ENCODE measurements at places on chromosomes 11 and 22.

- H3K36me3 ChIP-seq, result no peaks in the 10 kb centered on the region
- H3K27me3 ChIP-seq, result peaks cover 18% of the 10 kb centered on the region
- no peak overlapping the region for H3K27ac ChIP-seq
- H3K4me1 ChIP-seq, result no peaks in the 10 kb centered on the region
- no peak overlapping the region for H3K4me3 ChIP-seq
- DNase-seq, result no peak
Observed at GRCh38 chr22:26952451-26953011, 295.1 kb downstream of the MIAT start.

- H3K27me3 ChIP-seq, result no peaks in the 10 kb centered on the region
- H3K4me1 ChIP-seq, result peaks cover 10% of the 10 kb centered on the region
- peak overlapping the region; percentile 91 for H3K27ac ChIP-seq
- DNase-seq, result peak; percentile 92
Observed at GRCh38 chr11:95282291-95282751, 51.3 kb upstream of the SESN3 start.

- no peaks in the 10 kb centered on the region for H3K4me1 ChIP-seq
- no peaks in the 10 kb centered on the region for H3K27me3 ChIP-seq
- no peak overlapping the region for H3K27ac ChIP-seq
- DNase-seq, result no peak
- H3K4me3 ChIP-seq, result no peak overlapping the region
Observed at GRCh38 chr11:110153474-110153873, 60.3 kb downstream of the ZC3H12C start.

- H3K4me3 ChIP-seq, result peak overlapping the region; percentile 44
- no peaks in the 10 kb centered on the region for H3K27me3 ChIP-seq
- H3K4me1 ChIP-seq, result no peaks in the 10 kb centered on the region
- H3K27ac ChIP-seq, result no peak overlapping the region
- H3K36me3 ChIP-seq, result no peaks in the 10 kb centered on the region
Observed at GRCh38 chr11:127496165-127496564, 495.6 kb upstream of the KIRREL3 start.

- no peaks in the 10 kb centered on the region for H3K36me3 ChIP-seq
- H3K4me1 ChIP-seq, result no peaks in the 10 kb centered on the region
- no peak overlapping the region for H3K27ac ChIP-seq
Observed at GRCh38 chr11:35215945-35216344, 77.0 kb downstream of the CD44 start.

- H3K4me1 ChIP-seq, result peaks cover 4% of the 10 kb centered on the region
- no peak for DNase-seq
- no peaks in the 10 kb centered on the region for H3K36me3 ChIP-seq
- peak overlapping the region; percentile 67 for H3K27ac ChIP-seq
Observed at GRCh38 chr11:95398437-95399112, 167.6 kb upstream of the SESN3 start.

DNA sequence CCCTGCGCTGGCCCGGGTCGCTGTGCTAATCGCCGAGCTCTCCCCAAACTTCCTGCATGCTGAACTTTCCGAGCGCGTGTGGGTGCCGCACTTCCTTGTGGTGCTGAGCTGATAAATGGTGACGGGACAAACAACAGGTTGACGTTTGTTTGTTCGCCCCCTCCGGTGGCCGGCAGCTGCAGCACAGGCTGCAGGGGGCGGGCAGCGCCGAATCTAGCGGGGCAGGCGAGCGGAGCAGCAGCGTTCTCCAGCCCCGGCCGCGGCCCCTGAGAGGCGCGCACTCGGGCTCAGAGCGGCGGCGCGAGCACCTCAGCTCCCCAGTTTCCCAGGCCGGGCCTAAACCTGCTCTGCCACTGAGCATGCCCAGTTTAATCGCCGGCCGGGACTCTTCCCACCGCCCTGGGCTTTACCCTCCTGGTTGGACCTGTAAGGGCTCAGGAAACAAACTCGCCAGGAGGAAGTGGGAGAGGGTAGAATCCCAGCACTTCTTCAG is at the start of gene PDGFD:
PDGFD (minus strand) TSS at position 120 of the 493 bp plus-strand sequence.
- peak; percentile 20 for DNase-seq
- H3K4me1 ChIP-seq, result peaks cover 8% of the 10 kb centered on the region
- H3K27ac ChIP-seq, result no peak within 1 kb of the TSS

DNA sequence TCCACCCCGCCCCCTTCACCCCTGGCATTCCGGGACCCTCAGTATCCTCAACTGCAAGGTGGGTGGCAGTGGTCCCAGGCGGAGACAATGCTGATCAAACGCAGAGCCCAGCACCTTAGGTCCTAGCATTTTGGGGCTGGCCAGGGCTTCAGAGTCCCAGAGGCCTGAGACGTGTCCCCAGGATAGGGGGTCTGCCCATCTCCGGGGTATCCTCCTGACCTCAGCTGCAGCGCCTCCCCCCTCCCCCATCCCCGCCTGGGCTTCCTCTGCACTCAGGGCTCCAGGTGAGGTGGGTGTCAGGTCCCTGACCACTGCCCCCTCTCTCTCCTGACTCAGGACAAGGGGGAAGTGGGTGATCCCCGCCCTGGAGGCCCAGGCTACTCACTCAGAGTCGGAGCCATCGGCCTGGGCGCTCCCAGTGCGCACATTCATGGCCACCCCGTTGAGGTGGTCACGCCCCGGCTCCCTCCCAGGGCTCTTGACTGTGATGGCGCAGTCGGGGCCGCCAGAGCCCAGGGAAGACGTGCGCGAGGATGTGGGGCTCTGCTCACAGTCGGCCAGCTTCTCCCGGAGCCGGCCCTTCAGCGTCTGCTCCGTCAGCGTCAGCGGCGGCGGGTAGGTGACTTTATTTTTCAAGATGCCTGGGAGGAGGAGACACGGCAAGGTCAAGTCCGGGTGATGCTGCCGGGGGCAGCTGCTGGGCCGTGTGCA is 28.3 kb downstream of the TRMU start:
- peaks cover 46% of the 10 kb centered on the region for H3K36me3 ChIP-seq
- no peaks in the 10 kb centered on the region for H3K27me3 ChIP-seq
- no peak overlapping the region for H3K27ac ChIP-seq
- no peak for DNase-seq
- peaks cover 1% of the 10 kb centered on the region for H3K4me1 ChIP-seq

GRCh38 chr11:82321206-82321605 is 412.5 kb downstream of the FAM181B start:
- H3K27me3 ChIP-seq, result no peaks in the 10 kb centered on the region
- no peak overlapping the region for H3K27ac ChIP-seq
- no peaks in the 10 kb centered on the region for H3K4me1 ChIP-seq
- H3K4me3 ChIP-seq, result no peak overlapping the region

- peaks cover 4% of the 10 kb centered on the region for H3K36me3 ChIP-seq
- no peak overlapping the region for H3K27ac ChIP-seq
Observed at GRCh38 chr22:33565580-33565995, 354.7 kb downstream of the LARGE1 start.

DNA sequence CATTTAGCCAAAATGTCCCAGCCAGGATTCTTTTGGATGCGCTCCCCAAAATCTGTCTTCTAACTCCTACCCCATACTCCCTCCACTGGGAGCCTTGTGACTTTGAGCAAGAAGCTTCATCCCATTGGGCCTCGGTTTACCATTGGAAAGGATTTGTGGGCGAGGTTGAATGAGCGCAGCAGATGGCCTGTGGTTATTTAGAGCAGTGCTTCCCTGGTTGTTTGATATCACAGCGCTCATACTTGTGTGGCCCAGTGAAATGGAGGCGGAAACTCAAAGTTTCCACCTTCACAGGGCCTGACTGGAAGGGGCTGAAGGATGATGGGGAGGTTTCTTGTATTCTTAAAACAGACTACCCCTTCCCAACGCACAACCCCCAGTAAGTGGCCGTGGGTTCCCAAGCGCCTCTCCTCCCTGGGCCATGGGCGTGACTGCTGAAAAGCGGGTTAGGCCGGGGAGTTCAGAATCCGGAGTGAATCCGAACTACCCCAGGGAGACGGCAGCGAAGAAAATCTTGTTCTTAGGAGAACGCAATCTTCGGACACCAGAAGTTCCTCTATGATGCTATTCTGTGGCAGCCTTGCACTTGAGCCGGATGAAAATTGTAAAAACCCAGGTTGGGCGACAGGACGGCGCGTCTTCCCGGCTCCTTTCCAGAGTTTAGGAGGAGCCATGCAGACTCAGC is 1.2 kb upstream of the ATF4 start:
- H3K4me3 ChIP-seq, result peak overlapping the region; percentile 87
- peak; percentile 58 for DNase-seq

DNA sequence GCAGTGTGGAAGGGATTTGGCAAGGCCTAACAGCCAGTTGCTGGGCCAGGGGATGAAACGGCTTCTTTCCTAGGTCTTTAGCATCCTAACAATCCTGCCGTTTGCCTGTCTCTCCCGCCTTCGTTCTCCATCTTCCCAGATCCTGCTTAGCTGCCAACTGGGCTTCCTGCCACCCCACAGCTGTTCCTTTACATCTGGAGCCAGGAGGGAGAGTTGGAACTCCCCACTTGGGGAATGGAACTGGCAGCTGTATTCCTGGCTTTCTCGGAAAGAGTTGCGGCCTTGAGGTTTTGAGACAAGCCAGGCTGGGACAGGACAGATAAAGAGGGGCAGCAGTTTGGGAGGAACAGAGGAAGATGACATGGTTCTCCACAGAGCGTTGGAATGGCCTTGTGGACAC is 59.6 kb downstream of the ST3GAL4 start:
- H3K27ac ChIP-seq, result no peak overlapping the region
- peaks cover 3% of the 10 kb centered on the region for H3K4me1 ChIP-seq
- DNase-seq, result no peak
- no peak overlapping the region for H3K4me3 ChIP-seq

DNA sequence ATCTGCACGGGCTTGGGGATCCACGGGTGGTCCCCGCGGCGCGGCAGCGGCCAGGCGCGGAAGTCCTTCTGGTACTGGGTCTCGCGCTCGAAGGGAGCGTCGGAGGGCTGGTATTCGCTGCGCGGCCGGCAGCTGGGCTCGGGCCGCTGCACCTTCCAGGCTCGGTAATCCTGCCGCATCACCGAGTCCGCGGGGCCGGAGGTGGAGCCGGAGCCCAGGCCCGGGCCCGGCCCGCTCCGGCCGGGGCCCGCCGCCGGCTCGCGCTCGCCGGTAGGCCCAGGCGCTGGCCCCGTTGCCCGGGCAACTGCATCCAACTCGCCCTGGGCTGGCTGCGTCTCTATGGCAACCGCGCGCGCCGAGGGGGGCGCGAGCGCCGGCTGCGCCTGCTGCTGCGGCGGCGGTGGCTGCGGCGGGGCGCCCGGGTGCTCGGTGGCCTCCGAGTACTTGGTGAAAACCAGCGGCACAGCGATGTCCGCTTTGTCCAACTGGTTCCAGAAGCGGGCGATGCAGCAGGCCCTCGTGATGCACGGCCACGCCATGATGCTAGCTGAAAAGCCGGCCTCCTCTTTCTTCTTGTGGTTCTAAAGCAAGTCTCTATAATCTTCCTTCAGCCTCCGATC is 897 bp downstream of the MAP6 start:
- peak overlapping the region; percentile 54 for H3K4me3 ChIP-seq
- no peak overlapping the region for H3K27ac ChIP-seq
- no peaks in the 10 kb centered on the region for H3K36me3 ChIP-seq
- DNase-seq, result peak; percentile 17
- peaks cover 56% of the 10 kb centered on the region for H3K27me3 ChIP-seq
- peaks cover 10% of the 10 kb centered on the region for H3K4me1 ChIP-seq

- no peaks in the 10 kb centered on the region for H3K27me3 ChIP-seq
- H3K4me3 ChIP-seq, result no peak overlapping the region
- no peak for DNase-seq
- no peak overlapping the region for H3K27ac ChIP-seq
- H3K4me1 ChIP-seq, result no peaks in the 10 kb centered on the region
- H3K36me3 ChIP-seq, result no peaks in the 10 kb centered on the region
Observed at GRCh38 chr11:127559978-127560377, 559.4 kb upstream of the KIRREL3 start.

- H3K36me3 ChIP-seq, result peaks cover 10% of the 10 kb centered on the region
- no peaks in the 10 kb centered on the region for H3K27me3 ChIP-seq
- no peak overlapping the region for H3K4me3 ChIP-seq
- no peak overlapping the region for H3K27ac ChIP-seq
- peaks cover 6% of the 10 kb centered on the region for H3K4me1 ChIP-seq
Observed at GRCh38 chr11:9692691-9693090, 28.8 kb downstream of the SWAP70 start.

DNA sequence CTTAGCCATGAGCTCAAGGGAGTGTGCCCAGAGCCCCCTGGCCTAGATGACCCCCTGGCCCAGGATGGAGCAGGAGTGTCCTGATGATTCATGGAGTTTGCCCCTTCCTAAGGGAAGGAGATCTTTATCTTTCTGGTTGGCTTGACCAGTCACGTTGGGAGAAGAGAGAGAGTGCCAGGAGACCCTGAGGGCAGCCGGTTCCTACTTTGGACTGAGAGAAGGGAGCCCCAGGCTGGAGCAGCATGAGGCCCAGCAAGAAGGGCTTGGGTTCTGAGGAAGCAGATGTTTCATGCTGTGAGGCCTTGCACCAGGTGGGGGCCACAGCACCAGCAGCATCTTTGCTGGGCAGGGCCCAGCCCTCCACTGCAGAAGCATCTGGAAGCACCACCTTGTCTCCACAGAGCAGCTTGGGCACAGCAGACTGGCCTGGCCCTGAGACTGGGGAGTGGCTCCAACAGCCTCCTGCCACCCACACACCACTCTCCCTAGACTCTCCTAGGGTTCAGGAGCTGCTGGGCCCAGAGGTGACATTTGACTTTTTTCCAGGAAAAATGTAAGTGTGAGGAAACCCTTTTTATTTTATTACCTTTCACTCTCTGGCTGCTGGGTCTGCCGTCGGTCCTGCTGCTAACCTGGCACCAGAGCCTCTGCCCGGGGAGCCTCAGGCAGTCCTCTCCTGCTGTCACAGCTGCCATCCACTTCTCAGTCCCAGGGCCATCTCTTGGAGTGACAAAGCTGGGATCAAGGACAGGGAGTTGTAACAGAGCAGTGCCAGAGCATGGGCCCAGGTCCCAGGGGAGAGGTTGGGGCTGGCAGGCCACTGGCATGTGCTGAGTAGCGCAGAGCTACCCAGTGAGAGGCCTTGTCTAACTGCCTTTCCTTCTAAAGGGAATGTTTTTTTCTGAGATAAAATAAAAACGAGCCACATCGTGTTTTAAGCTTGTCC is 14.3 kb downstream of the ADORA2A start:
- no peak for DNase-seq
- H3K27ac ChIP-seq, result no peak overlapping the region
- H3K27me3 ChIP-seq, result no peaks in the 10 kb centered on the region
- H3K36me3 ChIP-seq, result no peaks in the 10 kb centered on the region
- peaks cover 5% of the 10 kb centered on the region for H3K4me1 ChIP-seq

- H3K4me1 ChIP-seq, result no peaks in the 10 kb centered on the region
- no peak for DNase-seq
- H3K4me3 ChIP-seq, result no peak overlapping the region
- H3K36me3 ChIP-seq, result no peaks in the 10 kb centered on the region
Observed at GRCh38 chr11:31326470-31327148, 42.9 kb downstream of the DCDC1 start.

All from trophoblast cell (in vitro differentiated cells and primary cell).